Lower lobe of right lung (tissue), 2 donors: ENCODE measurements at places on chromosomes 2 and 18. TPM values are rescaled to one million over a fixed set of nuclear protein-coding genes. Genes with fewer than 3 reads are reported as not detected.

GRCh38 chr2:6181525-6181924 is 489.3 kb downstream of the SOX11 start:
- H3K36me3 ChIP-seq = no peaks in the 10 kb centered on the region
- no peak overlapping the region for H3K27ac ChIP-seq
- H3K4me3 ChIP-seq = no peak overlapping the region

GRCh38 chr2:84694088-84694622 is 177.9 kb downstream of the DNAH6 start:
- H3K27me3 ChIP-seq = no peaks in the 10 kb centered on the region
- no peak overlapping the region for H3K27ac ChIP-seq
- no peak overlapping the region for H3K4me3 ChIP-seq
- no peaks in the 10 kb centered on the region for H3K4me1 ChIP-seq

DNA sequence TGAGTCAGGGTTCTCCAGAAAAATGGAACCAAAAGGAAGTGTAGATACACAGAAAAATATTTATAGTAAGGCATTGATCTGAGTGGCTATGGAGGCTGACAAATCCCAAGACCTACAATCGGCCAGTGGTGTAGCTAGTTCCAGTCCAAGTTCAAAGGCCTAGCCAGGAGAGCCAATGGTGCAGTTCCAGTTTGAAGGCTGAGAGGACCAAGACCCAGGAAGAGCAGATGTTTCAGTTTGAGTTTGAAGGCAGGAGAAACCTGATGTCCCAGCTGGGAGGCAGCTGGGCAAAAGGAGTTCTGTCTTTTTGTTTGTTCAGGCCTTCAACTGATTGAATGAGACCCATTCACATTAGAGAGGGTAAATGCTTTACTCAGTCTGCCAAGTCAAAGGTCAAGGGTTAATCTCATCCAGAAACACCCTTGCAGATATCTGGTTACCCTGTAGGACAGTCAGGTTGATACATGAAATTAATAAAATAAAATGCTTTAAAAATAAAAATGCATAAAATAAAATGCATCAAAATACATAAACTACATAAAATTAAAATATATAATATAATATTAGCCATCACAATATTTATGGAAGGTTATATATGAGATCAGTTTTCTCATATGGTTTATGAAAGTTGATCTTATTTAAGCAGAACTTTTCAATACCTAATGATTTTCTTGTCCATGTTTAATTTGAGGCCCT is 38.7 kb downstream of the KCNE4 start:
- H3K4me1 ChIP-seq = no peaks in the 10 kb centered on the region
- H3K4me3 ChIP-seq = no peak overlapping the region
- no peaks in the 10 kb centered on the region for H3K36me3 ChIP-seq
- no peak overlapping the region for H3K27ac ChIP-seq
- no peaks in the 10 kb centered on the region for H3K27me3 ChIP-seq
- no peak for DNase-seq

- DNase-seq = no peak
- H3K27ac ChIP-seq = no peak overlapping the region
- no peaks in the 10 kb centered on the region for H3K36me3 ChIP-seq
- H3K4me1 ChIP-seq = no peaks in the 10 kb centered on the region
These were observed 181.2 kb upstream of the LRATD1 start for GRCh38 chr2:14451312-14451711.

DNA sequence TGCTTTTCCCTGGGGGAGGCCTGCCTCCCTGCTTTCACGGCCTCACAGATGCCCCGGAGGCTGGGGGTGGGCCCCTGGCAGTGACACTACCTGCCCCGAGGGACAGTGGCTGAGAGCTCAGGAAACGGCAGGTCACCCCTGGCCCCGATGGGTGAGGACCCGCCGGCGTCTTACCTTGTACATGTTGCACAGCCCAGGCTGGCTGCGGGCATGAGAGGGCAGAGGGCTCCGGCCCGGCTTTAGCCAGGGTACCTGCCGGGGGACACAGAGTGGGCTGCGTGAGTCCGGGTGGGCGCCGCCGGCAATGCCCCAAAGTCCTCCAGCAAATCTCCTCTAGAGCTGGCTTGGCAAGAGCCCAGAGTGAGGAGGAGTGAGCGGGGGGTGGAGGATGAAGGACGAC is 122.9 kb downstream of the MBP start:
- peaks cover 46% of the 10 kb centered on the region for H3K4me1 ChIP-seq
- H3K27me3 ChIP-seq = no peaks in the 10 kb centered on the region
- DNase-seq = no peak
- peaks cover 27% of the 10 kb centered on the region for H3K36me3 ChIP-seq
- H3K27ac ChIP-seq = no peak overlapping the region

GRCh38 chr2:176137906-176138305 is 8.4 kb downstream of the HOXD8 start:
- no peak overlapping the region for H3K27ac ChIP-seq
- peaks cover 25% of the 10 kb centered on the region for H3K4me1 ChIP-seq
- no peaks in the 10 kb centered on the region for H3K36me3 ChIP-seq
- no peak for DNase-seq

ASB18 gene
- not detected for total RNA-seq

CFC1 gene
- not detected for total RNA-seq

AMER3 gene
- total RNA-seq = not detected
